ENCODE measurements at places on chromosomes 5 and 9.

DNA sequence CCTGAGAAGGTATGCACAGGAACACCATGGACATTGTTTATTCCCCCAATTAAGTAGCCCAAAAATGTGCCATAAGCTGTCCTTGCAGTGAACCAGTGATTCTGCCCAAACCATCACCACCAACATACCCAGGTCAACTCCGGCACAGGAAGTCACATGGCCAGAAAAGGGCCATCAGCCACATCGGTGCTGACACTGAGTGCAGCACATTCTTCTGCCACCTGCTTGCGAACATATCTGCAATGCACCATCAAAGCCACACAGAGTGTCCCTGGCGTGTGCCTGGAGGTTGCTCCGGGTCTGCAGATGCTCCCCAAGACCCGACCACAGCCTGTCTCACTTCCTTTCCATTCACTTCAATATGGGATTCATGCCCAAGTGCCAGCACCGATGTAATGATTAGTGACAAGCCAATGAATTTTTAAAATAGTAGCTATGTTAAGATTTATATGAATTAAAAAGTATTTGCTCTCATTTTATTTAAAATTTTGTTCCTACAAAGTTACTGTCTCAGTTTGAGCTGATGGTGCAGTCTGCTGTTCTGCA lies 37.6 kb downstream of the SYK start:
- no peak for DNase-seq

GRCh38 chr5:77170-77501 lies 14.8 kb upstream of the PLEKHG4B start:
- no peak for DNase-seq

- no peak for DNase-seq
Observed at GRCh38 chr5:73946278-73946677, 320.3 kb downstream of the ARHGEF28 start.

DNA sequence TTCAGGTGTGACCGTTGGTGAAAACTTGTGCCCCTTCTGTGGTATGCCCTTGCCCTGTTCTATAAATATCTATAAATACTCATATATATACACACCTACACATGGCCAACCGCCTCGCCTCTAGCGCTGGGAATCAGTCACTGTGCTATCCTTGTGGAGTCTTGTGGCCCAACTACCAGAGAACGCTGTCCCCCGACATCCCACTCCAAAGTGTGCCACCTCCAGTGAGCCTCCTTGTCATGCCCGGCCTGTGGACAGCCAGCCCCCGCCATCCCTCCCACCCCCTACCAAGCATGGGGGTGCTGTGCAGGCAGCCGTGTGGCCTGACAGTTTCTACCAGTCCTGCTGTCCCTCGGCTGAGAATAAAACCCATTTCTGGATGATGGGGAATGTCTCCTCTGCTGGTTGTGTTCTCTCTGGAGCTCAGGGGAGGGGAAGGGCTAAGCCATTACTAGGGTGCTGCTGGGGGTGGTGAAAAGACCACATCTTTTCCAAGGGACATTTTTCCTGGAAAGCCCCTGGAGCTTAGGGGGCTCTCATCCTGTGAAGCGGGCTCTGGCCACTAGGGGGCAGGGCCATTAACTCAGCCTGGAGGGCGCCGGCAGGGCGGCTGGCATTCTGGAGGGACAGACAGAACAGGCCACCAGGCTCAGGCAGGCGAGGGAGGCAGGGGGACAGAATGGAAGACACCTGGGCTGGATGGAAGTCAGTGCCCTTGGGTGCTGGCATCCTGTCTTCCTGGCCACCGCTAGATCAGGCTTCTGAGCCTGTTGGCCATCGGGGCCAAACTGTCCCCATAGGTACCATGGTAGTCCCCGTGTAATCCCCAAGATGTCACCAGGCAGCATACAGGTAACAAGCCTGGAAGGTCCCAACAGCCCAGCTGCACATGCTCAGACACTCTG lies 20.7 kb downstream of the GOLGA2 start:
- peak; percentile 56 for DNase-seq

GRCh38 chr5:32163785-32164184 lies 10.3 kb downstream of the GOLPH3 start:
- DNase-seq: no peak

- peak; percentile 65 for DNase-seq
Observed at GRCh38 chr5:98200726-98201541, 572.5 kb upstream of the RGMB start.
